SK-N-SH treated with all-trans-retinoic acid at 6 μM for 48 hours (cell line): ENCODE measurements at places on chromosomes 7 and 10.

DNA sequence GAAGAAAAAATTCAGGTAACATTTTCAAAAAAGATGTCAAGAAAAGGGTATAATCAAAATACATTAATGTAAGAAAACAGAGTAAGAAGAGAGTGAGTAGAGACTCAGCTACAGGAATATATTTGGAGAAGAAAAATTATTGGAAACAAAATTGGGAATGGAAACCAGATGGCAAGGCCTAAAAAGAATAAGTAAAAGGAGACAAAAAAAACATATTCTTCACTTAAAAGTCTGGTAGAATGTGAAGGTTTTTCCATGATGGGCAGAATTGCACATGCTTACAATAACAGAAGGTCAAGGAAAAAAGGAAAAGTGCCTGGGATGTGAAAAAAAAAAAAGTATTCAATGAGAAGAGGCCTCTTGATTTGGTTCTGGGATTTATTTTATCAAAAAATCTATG is 1061.8 kb upstream of the LRRTM3 start:
- ATAC-seq, result no peak

GRCh38 chr7:121163699-121164098 is 165.1 kb upstream of the WNT16 start:
- peak; percentile 51; the same call in 2 of the 3 replicates for ATAC-seq

DNA sequence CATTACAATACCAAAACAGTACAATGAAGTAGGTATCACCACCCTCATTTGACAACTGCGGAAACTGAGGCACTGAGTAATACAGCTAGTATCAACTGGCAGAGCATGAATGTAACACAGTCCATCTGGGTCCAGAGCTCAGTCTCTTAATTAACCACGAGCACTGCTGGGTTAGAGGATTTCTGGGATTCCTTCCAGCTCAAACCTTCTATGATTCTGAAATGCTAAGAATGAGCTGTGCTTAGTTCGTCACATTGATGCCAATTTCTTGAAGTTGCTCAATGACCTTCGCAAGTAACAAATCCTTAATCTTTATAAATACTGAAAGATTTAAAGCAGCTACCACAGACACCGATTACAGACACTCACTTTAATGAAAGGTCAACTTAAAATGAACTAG is 62.5 kb downstream of the SGMS1 start:
- ATAC-seq, result peak; percentile 91

DNA sequence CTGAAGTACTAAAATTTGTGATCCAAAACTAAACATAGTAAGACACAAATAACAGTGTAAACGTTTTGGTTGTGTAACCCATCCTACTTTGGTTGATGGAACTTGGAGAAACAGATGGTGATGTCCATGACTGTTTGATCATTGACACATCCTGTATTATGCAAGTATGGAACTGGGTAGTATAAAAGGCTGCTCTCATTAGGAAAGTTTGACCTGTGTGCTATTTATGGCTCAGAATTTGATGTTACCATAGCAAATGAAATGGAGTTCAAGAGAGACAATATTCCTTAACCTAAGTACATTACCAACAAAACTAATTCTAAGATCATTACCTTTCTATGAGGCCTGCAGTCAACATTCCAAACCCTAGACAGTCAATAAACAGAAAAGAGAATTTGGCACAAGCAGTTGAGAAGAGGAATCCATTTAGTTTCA is 39.9 kb downstream of the DKK1 start:
- no peak for ATAC-seq

GRCh38 chr10:132627666-132628531 is 90.3 kb downstream of the INPP5A start:
- ATAC-seq, result peak; percentile 66

- no peak for ATAC-seq
Measured at GRCh38 chr10:133141144-133141957, 18.7 kb upstream of the KNDC1 start.

- peak; percentile 39; the same call in 1 of the 3 replicates for ATAC-seq
Measured at GRCh38 chr7:17690030-17690429, 250.3 kb downstream of the SNX13 start.

DNA sequence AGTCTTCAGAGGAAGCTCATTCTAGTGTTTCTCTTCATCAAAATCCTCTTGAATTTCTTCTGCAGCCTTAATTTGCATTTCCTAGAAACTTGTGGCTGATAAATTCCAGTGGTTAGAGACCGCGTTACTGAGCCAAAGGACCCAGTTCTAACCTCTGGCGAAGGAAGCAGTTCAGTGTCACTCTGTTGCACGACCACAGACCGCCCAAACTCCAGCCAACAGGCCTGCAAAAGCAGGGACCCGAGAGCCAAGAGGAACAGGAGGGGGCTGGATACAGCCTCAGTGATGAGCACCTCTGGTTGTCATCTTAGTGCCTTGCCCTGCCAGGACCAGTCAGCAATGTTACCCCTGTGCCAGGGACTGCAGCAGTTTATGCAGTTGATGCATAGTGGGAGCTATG is 70.0 kb downstream of the AFAP1L2 start:
- ATAC-seq, result no peak

GRCh38 chr10:47025253-47025539 is 114.0 kb downstream of the PTPN20 start:
- ATAC-seq, result peak; percentile 11; the same call in 1 of the 3 replicates

- ATAC-seq, result no peak
Measured at GRCh38 chr10:33947544-33947943, 613.1 kb upstream of the NRP1 start.

- ATAC-seq, result no peak
Measured at GRCh38 chr10:79056361-79056735, 12.4 kb upstream of the ZMIZ1 start.

GRCh38 chr7:79529214-79529880 is 75.9 kb upstream of the MAGI2 start:
- ATAC-seq, result no peak

DNA sequence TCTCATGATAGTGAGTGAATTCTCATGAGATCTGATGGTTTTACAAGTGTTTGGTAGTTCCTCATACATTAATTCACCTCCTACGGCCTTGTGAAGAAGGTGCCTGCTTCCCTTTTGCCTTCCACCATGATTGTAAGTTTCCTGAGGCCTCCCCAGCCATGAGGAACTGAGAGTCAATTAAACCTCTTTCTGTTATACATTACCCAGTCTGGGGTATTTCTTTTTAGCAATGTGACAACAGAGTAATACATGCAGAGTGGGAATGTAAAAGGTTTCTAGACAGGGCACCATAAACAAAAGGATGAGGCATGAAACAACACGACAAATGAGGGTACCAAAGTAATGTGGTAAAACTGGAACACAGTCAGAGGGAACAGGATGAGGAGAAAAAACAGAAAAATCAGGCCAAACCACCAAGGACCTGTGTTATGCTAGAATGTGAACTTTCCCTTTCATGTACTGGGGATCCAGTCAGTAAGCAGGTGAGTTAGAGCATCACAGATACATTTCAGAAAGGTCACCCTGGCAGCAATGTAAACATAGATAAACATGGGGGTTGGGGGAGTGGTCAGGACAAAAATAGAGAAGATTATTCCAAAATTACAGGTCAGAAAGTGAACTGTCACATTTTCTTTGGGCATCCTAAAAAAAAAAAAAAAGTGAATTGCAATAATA is 31.9 kb downstream of the ANKRD26 start:
- ATAC-seq, result no peak

GRCh38 chr7:44461387-44461786 is 29.1 kb downstream of the NUDCD3 start:
- ATAC-seq, result peak; percentile 71

DNA sequence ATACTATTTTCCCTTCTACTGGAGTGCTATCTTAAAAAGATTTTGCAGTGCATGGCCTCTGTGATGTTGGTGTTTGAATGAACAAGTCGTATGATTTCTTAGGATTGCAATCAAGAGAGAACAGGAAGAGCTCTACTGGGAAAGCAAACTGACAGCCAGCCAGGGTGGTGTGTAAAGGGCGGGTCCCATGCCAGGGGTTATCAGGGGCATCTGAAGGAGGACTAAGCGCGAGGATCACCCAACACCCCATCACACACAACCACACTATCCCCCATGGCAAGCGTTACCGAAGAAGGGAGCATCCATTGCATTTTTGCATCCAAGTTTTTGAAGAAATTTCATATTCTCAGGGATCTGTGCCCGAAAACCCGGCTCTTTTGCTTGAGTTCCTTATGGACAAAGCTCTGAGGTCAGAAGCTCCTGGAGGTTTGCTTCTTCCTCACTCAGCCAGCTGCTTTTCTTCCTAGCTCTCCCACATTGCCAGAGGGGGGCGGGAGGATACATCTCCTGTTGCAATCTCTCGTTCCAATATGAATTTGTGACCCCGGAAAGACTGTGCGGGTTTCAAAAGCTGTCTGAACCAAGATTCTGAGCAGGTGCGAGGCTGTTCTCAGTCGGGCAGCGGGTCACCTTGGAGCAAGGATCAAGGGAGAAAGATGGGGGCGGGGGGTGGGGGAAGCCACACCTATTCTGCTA is 5.2 kb downstream of the NEUROD6 start:
- no peak for ATAC-seq

GRCh38 chr7:14973712-14974428 is 71.3 kb upstream of the DGKB start:
- no peak for ATAC-seq

- ATAC-seq, result no peak
Measured at GRCh38 chr10:77077316-77077945, 560.2 kb downstream of the KCNMA1 start.
